ENCODE measurements at places on chromosomes 7 and 10.

DNA sequence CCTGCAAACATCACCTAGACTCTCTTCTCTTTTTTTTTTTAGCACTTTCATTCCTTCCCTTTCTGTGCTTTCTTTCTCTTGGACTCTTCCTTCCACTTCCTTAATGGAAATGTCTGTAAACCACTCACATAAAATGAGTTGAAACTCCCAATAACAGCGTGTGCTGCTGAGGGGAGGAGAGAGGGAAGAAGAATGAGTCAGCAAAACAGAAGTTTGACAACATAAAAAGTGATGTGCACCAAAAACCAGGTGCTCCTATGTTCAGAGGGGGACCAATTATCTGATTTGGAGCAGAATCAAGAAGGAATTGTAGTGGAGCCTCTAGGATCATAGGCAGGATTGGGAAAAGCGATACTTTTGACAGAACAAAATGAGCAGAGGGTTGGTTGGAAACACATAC is 712.1 kb upstream of the IGFBP3 start:
- DNase-seq: no peak

DNA sequence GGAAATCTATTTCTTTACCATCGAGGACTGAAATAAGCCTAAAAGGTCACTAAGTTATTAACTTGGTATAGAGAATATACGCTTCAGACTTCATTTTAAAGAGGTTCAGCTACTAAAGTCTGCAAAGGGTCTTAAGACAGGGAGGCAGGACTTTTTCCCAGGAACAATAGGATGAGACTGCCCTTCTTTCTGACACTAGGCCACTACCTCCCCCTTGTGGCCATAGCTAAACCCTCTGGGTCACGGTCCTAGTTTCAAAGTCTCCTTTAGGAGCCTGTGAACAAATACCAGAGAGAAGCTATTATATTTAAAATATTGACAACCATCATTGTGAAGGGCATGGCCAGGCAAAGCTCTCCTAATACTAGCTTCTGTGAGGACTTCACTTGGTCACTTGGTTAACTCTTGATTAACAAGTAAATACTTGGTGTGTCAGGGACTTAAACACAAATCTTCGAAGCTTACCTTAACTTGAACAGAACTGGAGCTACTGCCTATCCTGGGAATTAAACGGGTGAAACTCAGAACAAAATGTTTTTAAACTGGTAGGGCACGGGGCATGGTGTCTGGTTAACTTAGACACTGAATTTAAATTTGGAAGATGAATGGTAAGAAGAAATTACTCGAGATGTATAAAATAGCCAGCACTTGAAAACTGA is 75.6 kb downstream of the CCDC6 start:
- DNase-seq: peak; percentile 63

- no peak for DNase-seq
Measured at GRCh38 chr7:44063894-44064651, 1.3 kb downstream of the PGAM2 start.

DNA sequence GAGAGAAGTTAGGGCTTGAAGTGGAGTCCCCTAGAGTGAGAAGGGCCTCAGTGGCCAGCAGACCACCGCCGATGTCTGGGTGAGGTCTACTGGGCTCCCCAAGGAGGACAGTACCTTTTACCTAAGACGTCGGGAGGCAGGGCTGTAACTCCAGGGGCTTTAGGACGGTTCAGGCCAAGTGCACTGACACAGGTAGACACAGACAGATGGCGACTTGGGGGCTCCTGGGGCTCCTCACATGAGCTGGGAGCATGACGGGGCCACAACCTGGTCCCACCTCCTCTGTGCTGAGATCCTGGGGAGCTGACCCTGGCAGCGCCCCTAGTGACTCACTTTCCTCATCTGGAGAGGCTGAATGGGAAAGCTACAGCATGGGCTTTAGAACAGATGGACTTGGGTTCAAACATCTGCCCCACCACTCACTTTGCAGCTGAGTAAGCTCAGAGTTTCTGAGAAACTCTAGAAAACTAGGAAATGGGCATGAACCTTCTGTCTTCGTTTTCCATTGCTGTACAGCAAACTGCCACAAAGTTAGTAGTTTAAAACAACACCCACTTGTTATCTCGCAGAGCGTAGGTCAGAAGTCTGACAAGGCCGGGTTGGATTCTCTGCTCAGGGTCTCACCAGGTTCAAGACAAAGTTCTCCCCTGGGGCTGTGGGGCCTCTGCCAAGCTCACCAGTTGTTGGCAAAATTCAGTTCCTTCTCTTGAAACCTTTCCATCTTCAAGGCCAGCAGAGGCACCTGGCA is 4.7 kb upstream of the COMTD1 start:
- DNase-seq: no peak

DNA sequence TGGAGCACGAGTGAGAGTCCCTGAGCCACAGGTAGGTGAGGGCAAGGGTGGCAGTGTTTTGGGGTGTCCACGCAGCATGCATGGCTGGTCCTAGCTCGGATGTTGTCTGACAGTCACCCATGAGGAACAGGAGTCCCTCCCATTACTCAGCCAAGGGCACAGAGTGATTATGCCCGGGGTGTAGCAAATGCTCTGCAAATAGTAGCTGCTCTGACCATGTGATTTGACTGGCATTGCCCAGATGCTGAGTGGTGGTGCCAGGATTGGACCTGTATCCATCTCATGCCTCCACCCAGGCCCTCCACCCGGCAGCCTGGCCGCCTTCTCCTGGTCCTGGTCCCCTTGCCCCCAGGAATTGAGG is 150.8 kb downstream of the GRK5 start:
- DNase-seq: no peak

DNA sequence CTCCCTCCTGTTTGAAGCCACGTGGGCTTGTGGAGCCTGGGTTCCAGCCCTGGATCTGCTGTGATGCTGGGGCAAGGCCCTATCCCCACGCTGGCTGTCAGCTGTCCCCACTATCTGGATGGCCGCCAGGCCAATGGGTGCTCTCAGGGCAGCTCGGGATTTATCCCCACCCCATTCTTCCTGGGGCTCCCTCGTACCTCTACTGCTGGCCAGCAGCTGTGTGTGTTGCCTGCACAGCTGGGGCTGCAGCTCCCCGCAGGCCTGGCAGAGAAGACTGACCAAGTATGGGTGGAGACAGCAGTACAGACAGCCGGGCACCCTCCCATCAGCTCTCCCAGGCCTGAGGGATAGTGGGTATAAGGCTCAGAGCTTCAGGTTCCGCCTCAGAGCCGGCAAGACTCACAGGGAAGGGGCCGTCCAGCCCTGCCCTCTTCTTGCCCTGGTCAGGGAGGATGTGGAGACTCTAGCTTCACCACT is 13.6 kb downstream of the CLIP2 start:
- no peak for DNase-seq

- DNase-seq: no peak
Measured at GRCh38 chr7:64633401-64633800, 32.5 kb upstream of the ZNF107 start.

DNA sequence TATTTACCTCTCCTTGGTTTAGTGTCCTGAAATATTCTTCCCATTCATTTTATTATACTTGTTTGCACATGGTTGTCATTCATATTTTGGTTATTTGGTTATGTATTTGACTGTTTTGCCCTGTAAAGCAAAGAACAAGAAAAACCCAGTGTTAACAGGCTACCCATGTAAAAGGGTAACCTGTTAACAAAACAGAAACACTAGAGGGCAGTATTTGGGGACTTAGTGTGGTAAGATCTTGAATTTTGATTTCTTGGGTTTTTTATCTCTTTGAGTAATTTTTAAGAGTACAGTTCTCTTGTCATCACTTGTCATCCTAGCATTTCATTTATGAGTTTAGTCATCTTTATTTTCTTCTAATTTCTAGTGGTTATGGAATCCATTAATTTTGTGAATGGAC is 51.3 kb downstream of the POLL start:
- DNase-seq: peak; percentile 55

- peak; percentile 80 for DNase-seq
Measured at GRCh38 chr7:8190119-8190895, 71.7 kb downstream of the ICA1 start.

DNA sequence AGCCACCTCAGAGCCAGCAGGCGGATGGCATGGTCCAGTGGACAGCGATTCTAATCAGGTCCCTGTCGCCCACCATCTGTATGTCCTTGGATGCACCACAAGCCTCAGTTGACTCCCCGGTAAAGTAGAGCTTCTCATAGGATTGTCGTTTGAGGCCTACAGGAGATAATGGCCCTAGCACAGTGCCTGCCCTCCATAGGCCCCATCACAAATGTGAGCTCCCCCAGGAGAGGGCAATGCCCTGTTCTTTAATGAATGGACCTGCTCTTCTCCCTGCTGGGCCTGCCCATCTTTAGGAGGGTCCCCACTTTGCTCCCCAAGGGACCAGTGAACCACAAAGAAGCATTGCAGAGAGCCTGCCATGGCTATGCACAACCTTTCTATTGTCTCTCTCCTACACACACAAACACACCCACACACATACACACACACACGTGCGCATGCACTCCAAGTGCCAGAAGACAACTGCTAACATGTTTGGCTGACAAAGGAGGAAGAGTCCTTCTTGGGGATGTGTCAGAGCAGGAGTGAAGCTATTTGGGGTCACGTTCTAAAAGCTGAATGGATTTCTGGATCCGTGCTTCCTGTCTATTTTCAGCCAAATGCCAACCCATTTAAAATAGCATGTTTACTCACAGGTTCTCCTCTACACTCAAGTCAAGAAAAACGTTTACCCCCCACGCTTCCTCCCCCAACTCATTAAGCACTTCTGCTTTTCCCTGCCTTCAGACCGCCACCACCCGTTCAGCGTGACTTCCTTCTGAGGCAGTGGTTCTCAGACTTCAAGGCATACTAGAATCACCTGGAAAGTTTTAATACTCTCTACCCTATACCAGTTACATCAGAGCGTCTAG is 196.1 kb downstream of the GRID1 start:
- no peak for DNase-seq

DNA sequence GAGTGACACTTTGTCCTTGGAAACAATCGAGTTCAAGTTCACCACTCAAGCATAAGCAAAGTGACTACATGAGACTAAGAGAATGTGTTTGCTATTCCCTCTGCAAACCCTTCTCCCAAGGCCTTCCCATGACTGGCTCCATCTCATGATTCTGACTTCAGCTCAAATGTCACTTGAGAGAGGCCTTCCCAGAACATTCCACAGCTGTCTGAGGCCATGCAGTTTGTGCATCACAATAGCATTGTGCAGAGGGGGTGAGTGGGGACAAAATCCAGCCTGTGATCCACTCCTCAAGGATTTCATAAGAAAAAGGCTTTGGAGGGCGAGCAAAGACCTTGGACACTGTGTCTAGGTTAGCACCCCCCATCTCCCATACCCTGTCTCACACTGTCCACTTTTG is 6.9 kb upstream of the LRMDA start:
- DNase-seq: no peak

- DNase-seq: no peak
Measured at GRCh38 chr10:63331586-63331985, 134.2 kb downstream of the JMJD1C start.

DNA sequence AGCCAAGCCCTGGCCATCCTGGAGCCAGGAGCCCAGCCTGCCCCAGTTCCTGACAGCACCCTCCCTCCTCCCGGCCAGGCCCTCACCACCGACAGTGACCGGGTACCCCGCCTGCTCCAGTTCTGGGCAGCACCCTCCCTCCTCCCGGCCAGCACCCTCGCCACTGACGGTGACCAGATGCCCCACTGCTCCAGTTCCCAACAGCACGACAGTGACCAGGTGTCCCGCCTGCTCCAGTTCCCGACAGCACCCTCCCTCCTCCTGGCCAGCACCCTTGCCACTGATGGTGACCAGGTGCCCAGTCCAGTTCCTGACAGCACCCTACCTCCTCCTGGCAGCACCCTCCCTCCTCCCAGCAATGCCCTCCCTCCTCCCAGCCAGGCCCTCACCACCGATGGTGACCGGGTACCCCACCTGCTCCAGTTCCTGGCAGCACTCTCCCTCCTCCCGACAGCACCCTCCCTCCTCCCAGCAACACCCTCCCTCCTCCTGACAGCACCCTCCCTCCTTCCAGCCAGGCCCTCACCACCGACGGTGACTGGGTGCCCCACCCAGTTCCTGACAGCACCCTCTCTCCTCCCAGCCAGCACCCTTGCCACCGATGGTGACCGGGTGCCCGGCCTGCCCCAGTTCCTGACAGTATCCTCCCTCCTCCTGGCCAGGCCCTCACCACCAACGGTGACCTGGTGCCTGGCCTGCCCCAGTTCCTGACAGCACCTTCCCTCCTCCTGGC is 40.3 kb downstream of the VIPR2 start:
- DNase-seq: no peak

DNA sequence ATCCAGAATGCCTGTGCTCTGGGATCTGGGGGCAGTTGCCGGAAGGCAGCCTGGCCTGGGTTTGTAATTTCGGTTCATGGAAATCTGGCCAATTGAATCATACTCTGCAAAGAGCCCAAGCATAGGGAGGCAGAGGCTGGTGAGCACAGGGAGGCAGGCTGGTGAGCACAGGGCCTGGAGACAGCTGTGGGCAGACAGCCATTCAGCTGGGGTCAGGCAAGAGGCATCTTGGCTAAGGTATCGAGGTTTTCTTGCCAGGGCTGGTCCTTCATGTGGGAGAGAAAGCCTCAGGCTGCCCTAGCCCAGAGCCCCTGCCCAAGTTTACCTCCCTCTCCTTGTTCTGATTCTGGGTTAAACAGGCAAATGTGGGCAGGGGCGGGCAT is 63.7 kb upstream of the BAIAP2L1 start:
- DNase-seq: no peak

- DNase-seq: no peak
Measured at GRCh38 chr10:69996611-69997010, 56.0 kb upstream of the MACROH2A2 start.

GRCh38 chr10:6024334-6024682 is 37.9 kb downstream of the IL2RA start:
- no peak for DNase-seq

DNA sequence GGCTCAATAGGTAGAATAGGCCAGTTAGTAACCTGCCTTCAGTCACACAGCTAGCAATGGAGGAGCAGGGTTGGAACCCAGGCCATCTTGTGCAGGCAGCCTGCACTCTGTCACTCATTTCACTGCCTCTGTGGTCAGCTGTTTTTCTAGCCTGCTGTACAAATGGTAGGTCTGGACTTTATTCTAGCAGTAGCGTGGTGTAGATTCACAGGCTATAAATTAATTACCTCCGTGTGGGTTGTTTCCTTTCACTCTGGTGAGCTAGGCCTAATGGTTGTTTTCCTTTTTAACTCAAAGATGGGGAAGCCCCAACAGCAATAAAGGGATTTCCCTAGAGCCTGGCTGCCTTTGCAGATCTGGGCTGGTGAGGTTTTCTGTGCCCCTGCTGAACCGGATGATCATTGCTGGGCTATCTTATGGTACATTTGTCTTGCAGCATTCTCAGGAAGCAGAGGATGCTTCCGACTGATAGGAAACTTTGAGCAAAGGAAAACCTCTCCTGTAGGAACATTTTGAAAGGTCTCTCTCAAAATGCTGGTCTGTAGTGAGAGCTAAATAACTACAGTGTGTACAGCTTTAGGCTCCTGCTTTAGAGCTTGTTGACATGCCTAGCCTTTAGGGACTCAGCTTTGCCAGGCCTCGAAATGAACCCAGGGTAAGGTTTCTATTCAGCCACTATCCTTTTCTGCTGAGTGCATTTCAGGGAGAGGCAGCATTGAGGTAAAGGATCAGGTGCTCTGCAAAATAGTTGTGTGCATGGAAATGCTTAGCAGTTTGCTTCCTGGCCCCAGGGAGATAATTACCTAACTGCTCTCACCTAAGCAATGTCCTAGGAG is 157.4 kb downstream of the ST7 start:
- DNase-seq: no peak

GRCh38 chr10:125221716-125222115 is 61.4 kb upstream of the CTBP2 start:
- DNase-seq: no peak

Measured in ACHN (cell line).